ENCODE measurements at places on chromosomes 12 and 14.

- DNase-seq, result no peak
These were observed 91.5 kb upstream of the NCOR2 start for GRCh38 chr12:124658806-124659402.

- DNase-seq, result no peak
These were observed 31.3 kb downstream of the RILPL1 start for GRCh38 chr12:123502163-123502704.

DNA sequence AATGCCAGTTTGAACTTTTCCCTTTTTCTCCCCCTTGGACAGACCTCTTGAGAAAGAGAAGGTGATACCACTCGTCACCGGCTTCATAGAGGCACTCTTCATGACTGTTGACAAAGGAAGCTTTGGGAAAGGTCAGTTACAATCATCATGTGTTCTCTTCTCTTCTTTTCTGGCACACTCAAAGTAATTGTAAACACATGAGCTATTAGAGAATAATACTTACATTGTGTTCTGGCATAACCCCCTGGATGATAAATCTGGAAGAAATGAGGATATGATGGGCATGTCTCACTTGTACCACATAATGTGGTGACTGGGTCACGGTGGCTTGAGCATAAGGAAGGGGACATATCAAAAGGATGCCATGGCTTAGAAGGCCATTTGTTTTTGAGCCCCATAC, 20.0 kb downstream of the UTP20 start:
- no peak for DNase-seq

- no peak for DNase-seq
These were observed 10.0 kb upstream of the GPR68 start for GRCh38 chr14:91254461-91254860.

GRCh38 chr12:78820946-78821345, 43.6 kb upstream of the SYT1 start:
- no peak for DNase-seq
